Activated CD4-positive, alpha-beta T cell treated with anti-CD3 and anti-CD28 coated beads, Interleukin-2, amount 50 U/mL, for 16 hours (primary cell): ENCODE measurements at places on chromosomes 5 and 9.

GRCh38 chr9:131119600-131119999 is 5.8 kb upstream of the NUP214 start:
- DNase-seq: no peak

GRCh38 chr5:148807851-148808250 is 18.6 kb upstream of the ADRB2 start:
- peak; percentile 47 for DNase-seq

- DNase-seq: peak; percentile 62
Measured at GRCh38 chr9:136726631-136727191, 14.3 kb downstream of the DIPK1B start.

DNA sequence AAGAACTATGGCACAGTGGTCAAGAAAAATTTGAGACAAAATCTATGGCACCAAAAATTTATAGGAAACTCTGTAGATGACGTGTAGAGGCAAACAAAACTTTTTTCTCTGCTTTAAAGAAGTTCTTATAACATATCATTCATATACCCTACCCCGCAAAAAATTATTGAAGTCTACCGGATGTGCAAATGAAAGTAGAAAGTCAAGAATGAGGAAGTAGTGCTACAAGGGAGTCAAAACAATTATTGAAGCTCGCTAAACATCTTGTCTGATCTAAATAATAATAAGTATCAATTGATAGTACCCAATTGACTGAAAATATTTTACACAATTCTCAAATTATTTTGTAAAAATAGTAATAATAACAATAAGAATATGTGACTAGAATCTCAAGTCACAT is 398.5 kb downstream of the TAF11L14 start:
- DNase-seq: no peak

DNA sequence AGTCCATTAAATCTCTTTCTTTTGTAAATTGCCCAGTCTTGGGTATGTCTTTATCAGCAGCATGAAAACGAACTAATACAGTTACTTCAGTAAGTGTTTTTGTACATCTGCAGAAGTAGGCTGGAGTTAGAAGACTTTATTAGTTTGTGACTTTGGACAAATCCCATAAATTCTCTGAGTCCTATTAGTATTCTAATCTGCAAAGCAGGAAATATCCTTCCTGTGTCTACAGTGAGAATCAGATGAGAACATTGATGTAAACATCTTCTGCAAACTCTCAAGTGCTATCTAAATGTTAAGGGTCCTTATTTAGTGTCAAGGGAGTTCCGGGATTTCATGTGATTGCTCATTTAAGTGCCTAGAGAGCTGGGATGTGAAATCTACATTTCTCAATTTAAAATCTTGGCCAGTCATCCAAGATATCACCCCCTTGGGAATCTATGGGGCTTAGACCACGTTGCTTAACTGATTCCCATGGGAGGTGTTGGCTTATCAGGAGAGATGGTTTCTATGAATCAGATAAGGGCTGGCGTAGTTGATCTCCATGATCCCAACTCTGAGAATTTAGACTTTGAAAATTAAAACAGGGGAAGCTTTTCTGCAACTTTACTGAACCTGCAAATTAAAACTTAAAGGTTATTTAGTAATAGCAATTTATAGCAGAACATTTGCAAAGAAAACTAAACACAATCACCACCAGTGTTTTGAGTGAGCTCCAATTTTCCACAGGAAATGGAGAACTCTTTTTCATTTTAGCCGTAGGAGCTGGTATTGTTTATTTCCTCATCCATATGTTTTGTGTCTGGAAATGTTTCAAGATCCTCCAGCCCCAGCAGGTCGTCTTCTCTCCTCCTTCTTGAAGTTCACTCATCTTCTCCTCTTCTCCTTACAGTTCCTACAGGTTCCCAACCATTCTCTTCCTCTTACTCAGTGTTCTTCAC is 241.6 kb upstream of the CD180 start:
- no peak for DNase-seq

GRCh38 chr5:83657807-83658525 is 62.7 kb downstream of the HAPLN1 start:
- no peak for DNase-seq

DNA sequence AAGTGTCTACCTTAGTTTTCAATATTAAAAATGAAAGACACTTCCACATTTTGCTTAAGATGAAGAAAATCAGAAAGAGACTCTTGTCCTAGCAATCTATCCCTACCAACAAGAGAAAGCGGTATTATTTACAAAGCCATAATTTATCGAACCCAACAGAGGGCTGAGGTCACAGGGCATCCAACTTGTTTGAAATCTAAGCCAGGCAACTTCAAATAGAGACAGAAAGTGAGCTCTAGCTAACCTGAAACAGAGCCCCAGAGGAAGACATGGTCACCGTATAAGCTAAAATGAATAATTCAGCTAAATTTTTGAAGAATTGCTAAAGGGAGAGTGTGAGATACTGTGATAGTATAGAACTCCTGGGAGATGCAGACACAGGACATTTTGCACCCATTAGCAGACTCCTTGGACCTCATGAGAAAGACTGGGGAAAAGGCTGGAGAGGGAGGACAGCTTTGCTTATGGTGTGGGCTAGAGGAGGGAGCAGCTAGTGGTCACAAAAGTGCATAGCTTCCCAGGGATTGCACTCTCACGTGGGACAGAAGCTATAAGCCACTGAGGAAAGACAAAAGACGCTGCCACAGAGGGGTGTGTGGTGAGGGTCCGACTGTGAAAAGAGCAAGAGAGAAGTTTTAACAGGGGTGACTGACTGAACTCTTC is 624.2 kb upstream of the GRIN3A start:
- no peak for DNase-seq

- DNase-seq: no peak
Measured at GRCh38 chr5:160674901-160675300, 177.1 kb downstream of the ATP10B start.

DNA sequence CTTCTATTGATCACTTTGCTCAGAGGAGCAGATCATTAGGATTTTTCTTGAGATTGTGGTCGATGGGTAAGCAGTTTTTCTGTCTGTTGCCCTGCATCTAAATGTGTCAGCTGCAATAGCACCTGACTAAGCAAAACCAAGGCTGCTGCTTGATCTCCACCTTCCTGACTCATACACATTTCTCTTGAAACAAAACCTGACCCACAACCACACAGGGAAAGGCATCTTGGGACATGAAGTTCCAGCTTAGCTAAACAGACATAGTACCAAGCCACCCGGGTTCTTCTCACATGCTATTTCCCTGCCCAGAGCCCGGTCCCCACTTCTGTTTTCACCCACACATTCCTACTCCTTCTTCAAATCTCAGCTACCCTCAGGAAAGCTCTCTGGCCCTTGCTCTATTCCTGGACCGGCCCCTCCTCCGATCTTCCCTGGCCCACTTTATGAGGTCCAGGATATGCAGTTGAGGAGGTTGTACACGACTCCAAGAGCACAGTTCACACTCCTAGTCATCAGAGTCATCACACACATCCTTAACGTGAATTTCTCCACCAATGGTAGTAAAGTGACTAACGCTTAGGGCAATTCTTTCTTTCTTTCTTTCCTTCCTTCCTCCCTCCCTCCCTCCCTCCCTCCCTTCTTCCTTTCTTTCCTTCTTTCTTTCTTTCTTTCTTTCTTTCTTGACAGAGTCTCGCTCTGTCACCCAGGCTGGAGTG is 16.0 kb upstream of the ZBTB43 start:
- DNase-seq: peak; percentile 51

- DNase-seq: no peak
Measured at GRCh38 chr5:89015409-89015808, 132.4 kb upstream of the MEF2C start.

DNA sequence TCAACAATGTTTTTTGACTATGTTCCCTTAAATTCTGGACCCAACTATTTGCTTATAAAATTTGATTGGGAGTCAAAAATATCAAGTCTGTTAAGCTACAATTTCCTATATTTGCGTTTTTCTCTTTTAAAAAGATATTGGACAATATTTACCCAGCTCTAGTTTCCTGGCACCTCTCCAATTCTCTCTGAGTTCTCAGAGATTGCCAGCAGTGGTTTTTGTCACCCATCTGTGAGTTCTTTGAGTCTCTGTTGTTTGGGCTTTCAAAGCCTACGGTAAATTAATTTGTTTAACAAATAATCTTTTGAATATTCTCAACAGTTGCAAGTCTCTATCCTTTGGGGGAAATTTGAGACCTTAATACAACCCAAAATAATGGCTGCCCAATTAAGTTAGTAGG is 174.2 kb upstream of the PUM3 start:
- no peak for DNase-seq

DNA sequence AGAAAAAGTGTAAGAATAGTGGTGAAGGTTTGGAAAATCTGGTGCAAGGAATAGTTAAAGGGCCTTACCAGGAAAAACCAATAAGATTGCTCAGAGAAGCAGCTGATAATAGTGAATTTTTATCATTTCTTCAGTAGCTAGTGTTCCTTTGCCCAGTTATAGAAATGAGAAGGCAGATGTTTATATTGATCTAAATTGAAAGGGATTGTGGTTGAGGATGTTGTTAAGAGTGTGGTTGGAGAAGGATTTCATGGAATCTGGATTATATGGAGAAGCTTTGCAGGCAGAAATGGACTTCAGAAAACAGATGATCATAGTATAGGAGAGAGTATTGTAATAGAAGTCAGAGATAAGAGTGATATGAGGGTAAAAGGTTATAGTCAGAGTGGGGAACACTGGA is 102.6 kb downstream of the XRCC4 start:
- no peak for DNase-seq

- no peak for DNase-seq
Measured at GRCh38 chr5:178769617-178770260, 39.3 kb upstream of the ZNF354A start.

DNA sequence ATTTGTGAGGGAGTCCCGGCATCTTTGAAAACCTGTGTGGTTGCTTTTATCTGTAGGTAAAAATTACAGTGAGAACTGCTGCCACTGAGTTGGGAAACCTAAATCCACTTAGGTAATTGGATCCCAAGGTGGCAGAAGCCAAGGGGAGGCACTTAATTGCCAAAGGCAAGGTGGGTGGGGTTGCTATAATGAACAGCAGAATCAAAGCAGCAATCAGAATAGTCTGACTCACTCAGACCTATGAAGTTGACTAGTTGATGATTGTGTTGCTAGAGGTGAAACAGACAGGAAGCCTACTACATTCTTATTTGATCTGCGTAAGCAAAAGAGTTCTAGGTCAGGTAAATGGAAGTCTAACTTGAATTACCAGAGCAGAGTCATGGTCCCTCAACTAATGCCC is 17.3 kb upstream of the BICD2 start:
- DNase-seq: no peak

- DNase-seq: no peak
Measured at GRCh38 chr5:44245935-44246334, 143.3 kb downstream of the FGF10 start.

DNA sequence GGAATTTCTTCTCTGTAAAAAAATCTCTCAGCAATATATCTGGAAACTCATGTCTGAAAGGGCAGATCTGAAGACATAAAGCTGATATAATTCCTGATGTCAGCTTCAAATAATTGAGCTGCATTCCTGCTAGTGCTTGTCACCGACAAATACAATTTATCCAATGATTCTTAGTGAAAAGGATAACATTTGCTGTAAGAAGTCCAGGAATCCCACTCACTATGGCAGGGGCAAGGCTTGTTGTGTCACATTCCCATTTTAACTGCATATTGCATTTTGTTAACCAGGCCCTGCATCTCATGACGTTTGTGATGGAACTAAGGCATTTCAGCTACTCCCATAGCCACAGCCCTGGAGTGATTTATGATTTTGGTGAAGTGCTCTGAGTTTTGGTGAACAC is 160.1 kb upstream of the DAB2 start:
- no peak for DNase-seq

DNA sequence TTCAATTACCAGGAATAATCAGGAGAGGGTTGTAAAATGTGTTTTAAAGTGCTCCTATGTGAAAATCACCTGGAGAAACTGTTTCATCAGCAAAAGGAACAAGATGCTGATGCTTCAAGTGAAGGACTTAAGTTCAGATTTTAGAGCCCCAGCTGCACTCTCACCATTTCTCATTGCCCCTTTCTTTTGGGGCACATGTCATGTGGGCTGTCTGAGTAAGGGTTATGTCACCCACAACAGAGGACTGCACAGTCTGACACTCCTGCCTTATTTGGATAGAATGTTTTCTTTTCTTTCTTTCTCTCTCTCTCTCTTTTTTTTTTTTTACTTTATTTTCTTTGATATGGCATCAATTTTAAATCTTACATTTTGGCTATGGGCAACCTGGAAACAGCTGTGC is 204.1 kb upstream of the EFNA5 start:
- DNase-seq: no peak

- no peak for DNase-seq
Measured at GRCh38 chr5:5719292-5719691, 296.8 kb downstream of the ICE1 start.

- no peak for DNase-seq
Measured at GRCh38 chr5:119746984-119747383, 117.6 kb downstream of the FAM170A start.

DNA sequence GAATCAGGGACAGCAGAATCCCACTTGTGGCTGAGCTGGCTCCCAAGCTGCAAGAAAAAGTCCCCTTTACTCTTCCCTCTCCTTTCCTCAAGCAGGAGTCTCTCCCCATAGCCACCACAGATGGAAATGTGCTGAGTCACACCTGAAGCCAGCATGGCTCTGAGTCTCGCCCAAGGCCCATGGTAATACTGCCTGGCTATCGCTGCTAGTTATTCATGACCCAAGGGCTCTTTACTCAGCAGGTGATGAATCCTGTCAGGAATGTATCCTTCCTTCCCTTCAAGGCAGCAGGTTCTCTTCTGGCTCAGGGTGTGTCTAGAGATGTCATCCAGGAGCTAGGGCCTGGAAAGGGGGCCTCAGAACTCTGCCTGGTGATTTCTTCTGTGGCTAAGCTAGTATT is 403.3 kb upstream of the PTPRD start:
- DNase-seq: no peak

DNA sequence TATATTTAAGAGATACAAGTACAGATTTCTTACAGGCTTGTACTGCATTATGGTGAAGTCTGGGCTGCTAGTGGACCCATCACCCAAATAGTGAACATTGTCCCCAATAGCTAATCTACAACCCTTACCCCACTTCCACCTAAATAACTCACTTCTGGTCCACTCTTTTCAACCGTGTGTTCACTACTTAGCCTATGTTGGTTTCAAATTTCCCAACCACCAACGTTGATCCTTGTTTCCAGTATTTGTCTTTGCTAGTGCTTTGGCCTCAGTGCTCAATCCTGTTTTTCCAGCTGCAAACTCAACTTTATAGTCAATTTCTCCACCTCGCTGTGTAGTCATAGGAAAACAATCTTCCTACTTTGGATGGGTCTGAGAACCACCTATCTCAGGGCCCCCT is 45.3 kb upstream of the TTC39B start:
- DNase-seq: no peak

GRCh38 chr9:33878691-33879366 is 61.9 kb downstream of the UBE2R2 start:
- no peak for DNase-seq

GRCh38 chr9:131812116-131812790 is 72.4 kb upstream of the RAPGEF1 start:
- DNase-seq: no peak

- DNase-seq: no peak
Measured at GRCh38 chr5:178674334-178674733, 47.5 kb upstream of the CLK4 start.

- peak; percentile 65 for DNase-seq
Measured at GRCh38 chr5:10987925-10988504, 227.0 kb upstream of the DAP start.
